Left renal pelvis (tissue), 4 donors: ENCODE measurements at places on chromosomes 5 and 9. TPM values are rescaled to one million over a fixed set of nuclear protein-coding genes. Genes with fewer than 3 reads are reported as not detected.

DNA sequence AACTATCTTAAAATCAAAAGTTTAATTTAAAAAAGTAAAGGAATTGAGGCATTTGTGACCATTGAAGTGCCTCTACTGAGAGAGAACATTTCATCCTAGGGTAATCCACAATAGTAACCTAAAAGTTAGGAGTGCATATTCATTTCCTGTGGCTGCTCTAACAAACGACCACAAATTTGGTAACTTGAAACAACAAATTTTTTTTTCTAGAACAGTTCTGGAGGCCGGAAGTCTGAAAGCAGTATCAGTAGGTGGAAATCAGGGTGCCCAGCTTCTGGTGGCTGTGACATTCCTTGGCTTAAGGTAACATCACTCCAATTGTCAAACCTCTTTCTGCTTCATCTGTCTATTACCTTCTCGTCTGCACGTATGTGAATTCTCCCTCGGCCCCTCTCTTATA is 67.1 kb upstream of the SSBP2 start:
- DNase-seq = no peak

Gene CAPSL
- polyA plus RNA-seq = not detected

Gene GNA14
- 14.8 TPM for polyA plus RNA-seq

DNA sequence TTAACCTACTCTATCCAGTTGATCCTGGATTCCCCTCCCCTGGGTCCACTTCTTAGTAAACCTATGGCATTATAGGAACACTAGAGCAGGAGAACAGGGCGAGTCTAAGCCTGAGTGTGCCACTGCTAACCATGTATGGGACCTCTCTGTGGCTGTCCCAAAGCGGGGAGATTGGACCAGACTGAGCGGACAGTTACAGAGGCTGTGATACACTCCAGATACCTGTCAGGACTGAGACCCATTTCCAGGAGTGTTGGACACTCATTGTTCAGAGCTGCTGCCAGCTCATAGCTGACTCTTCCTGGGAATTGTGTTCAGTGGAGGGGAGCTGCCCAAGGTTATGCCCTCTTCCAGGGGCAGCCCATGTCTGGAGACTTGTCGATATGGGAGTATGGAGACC is 11.9 kb upstream of the LTC4S start:
- no peak for DNase-seq

GRCh38 chr9:93635186-93636107 is 59.1 kb downstream of the PHF2 start:
- no peak for DNase-seq

Gene NSA2
- 204 TPM for polyA plus RNA-seq

GRCh38 chr5:76082772-76083554 is at the start of gene SV2C:
SV2C (plus strand) TSS chr5:76083383; CDS start chr5:76131751, 48,368 bp downstream.
- DNase-seq = no peak

Gene C1QTNF2
- polyA plus RNA-seq = 1.5 TPM
